ENCODE measurements at places on chromosomes 12 and 14.

DNA sequence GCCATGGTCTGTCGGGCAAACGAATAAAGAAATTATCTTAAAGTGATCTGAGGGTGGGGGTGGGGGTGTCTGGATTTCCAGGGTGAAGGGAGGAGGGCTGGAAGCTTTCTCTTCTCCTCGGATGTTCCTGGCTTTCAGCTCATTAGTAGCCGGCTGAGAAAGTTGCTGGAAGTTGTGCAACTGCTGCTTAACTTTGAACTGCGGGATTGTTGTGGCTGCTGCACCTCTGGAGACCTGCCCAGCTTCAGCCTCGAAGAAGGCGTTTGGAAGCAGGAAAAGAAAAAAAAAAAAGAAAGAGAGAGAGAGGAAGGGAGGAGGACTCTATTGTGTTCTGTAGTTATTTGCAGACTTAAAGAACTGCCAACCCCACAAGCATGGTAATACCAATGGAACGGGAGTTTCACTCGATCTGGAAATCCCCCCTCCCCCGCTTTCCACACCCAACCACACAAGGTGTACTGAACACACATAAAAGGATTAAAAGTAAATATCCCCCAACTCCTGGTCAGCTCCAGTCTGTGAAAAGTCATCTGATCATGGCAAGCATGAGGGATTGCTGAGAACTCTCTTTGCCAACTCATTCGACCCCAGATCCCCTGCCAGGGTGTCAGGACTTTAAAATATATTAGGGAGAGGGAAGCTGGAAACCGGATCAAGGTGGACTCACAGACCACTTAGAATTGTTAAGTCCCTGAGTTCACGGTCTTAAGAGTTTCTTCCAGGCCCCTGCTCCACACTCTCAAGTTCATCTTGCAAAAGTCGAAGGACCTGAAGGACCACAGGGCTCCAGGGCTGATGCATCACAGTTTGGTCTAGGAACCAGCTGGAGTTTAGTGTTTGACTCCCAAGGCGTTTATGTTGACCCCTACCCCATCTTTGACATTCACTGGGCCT is at the start of gene RASSF9:
Gene RASSF9 (minus strand): TSS at position 213 of the 894 bp plus-strand sequence. CDS start 208 bp downstream, at position 5.
- DNase-seq = no peak

DNA sequence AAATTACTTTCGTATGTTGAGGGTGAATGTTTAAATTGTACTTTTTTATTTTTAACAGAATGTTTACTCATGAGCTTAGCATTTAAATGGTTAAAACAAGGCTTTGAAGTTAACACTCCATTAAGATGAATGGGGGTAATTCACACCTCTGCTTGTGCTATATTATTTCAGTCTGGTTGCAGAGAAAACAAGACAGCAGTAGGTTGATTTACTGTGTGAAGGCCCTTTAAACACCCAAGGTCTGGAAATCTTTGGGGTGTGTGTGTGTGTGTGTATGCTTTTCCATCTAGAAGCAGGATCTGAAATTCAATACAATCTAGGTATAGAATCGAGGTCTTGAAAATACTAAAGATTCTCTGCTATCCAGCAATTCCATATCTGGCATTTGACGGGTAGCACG is 83.8 kb downstream of the SLC38A6 start:
- no peak for DNase-seq

DNA sequence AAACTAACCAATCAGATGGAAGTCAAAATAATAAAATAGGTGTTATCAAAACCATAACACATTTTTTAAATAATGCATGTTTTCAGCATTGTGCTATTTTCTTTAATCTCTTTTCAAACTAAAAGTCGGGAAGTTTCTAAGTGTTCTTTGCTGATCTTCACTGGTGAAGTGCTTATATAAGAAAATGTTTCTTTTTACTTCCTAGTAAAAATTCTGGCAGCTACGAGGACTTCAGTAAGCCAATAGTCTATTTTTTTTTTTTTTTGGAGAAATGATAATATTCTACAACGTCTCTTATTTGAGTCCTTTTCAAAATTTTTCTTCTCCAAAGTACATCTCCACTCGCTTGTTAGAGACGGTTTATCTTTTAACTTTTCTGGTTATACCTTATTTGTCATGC is 448.0 kb downstream of the SLC6A15 start:
- DNase-seq = no peak

DNA sequence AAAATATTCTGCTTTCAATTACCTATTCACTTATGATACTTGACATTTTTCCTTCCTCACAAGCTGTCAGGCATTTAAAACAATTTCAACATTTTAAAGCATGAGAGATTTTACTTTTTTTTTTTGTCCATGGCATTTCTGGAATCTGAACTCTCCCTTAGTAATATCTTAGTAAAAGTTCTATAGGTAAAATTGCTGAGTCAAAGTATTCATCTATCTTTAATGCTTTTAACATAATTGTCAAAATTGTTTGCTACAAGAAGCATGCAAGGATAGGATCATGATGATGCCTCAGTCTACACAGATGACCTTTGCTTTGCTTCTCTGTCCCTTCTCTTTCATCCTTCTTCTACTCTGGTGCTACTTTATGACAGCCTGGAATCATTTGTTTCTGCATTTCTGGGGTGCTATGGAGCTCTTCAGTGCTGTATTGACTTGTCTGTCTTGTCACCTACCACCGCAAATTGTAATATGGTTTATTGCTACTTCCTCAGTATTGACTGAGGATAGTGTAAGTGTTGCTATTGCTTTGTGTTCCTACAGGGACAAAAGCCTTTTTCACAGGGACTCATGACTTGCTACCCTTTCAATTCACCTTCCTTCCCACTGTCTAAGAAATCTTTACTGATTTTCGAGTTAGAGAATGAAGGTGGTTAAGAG is 589.8 kb upstream of the ATP2B1 start:
- no peak for DNase-seq

GRCh38 chr12:46364300-46364696 is 8.3 kb downstream of the SLC38A2 start:
- DNase-seq = no peak

GRCh38 chr12:98514982-98515286 is 456 bp upstream of the TMPO start:
- DNase-seq = no peak

DNA sequence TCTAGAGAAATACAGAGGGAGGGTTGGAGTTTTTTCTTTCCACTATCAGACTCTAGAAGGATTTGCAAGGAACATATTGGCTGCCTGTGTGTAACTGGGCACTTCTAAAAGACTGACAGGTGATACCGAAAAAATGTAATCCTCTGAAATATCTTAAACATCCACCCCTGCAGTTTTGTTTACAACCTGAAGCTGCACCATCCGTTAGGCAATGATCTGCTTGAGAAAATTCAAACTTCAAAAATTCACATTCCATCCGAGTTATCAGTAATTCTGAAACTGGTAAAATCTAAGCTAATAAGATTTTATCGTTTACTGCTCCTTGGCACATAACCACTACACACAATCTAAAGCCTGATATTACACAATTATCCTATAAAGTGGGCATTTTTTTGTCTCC is 528.6 kb downstream of the FUT8 start:
- DNase-seq = no peak

DNA sequence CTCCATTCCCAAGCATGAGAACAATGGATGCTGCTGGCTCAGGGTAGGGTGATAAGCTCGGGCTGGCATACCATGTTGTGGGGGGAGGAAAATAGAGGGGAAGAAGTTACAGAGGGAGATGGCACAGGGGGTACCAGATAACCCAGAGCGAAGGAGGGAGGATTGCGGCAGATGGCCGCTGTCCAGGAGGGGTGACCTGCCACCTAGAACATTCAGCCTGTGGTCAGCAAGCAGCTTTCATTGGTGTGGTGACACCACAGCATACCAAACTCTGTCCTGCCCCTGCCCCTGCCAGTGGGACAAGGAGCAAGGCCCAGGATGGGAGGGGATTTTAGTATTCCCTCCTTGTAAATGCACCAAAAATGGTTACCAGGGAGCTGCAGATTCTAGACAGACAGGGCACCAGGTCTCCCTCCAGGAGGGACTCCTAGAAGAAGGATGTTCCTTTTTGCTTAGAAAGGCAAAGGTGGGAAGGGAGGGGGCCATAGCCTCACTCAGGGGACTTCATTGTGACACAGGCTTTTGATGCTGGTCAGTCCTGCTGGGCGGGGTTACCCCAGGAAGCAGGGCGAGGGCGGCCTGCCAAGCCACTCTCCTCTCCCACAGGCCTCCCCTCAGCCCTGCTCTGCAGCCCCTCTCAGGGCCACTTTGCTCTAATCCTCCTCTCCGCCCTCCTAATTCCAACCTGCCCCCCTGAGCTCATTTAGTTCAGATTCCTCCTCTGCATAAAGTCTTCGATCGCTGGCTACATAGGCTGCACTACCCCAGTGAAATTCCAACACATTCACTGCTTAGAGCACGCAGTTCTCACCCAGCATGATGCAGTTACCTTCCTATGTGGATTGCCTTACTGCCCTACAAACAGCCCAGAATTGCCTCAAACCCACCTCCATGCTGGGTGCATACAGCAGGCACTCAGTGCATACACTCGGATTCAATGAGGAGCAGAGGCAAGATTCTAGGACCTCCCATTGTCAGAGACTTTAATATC is 36.0 kb upstream of the PLEKHG6 start:
- DNase-seq = no peak
